ENCODE measurements at places on chromosomes 6 and 20.

DNA sequence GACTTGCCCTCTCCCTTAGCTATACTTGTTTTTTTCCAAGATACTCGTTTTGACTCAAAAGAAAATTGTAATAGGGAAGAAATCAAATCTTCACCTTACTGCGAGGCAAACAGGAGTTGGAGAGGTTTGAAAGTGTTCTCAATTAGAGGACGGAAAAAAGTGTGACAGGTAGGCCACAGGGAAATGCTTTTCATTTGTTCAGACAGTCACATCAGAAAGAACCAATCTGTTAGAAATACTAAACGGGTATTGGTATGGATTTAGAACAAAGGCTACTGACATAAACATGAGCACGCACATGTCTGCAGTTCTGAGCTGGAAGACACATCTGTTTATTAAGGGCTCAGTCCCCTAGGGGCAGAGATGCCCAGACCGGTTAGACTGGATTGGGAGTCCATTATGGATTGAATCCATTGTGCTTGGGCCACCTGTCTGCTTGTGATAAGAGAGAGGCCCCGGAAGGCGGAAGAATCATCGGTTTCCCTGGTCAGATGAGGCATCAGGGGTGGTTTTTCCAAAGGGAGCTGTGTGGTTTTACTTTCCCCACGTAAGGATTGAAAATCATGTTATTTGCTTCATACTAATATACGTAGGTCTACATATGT, 220.9 kb upstream of the MYLIP start:
- no peak for DNase-seq

DNA sequence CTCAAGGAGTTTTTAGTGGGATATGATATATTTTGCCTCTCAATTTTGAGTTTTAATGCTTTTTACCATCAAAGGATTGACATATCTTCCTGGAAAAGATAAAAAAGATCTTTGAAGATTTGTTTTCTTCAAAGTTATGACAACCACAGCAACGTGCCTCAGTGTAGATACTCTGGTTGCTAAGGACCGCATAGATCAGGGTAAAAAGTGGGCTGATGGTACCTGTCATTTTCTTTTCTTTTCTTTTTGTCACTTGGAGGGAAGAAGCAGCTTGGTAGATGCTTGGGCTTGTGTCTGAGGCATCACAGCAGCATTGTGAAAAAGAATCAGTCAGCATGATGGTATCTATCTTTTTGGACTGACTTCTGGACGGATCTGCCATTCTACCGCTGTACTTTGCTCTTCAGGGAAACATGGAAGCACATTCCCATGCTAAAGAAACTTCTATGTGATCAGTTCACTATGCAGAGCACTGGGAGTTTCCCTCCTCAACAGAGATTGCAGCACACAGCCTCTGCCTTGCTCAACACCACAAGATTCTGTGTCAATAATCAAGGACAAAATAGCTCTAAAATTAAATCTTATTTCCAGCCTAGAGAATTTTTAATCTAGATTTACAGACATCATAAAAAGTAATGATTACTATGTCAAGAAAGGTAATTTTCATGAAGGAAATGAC, 54.8 kb upstream of the SGK1 start:
- DNase-seq, result no peak

GRCh38 chr6:118280210-118280609, 267.9 kb upstream of the PLN start:
- no peak for DNase-seq

DNA sequence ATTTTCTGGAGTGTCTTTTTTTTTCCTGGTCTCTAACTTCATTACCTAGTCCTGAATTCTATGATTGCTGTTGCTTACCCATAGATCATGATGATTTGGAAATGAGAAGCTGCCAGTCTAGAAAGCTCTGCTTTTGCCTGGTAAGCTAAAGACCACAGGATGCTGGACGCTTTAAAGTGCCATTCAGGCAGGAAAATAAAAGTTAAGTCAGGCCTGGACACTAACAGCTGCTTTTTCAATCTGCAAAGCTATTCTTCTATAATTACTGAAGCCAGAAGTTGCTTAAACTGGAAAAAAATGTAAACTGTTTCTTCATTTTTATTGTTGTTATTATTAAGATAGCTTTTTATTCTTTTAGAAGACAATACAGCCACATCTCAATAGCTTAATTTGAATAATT, 129.8 kb upstream of the SPACA1 start:
- no peak for DNase-seq

DNA sequence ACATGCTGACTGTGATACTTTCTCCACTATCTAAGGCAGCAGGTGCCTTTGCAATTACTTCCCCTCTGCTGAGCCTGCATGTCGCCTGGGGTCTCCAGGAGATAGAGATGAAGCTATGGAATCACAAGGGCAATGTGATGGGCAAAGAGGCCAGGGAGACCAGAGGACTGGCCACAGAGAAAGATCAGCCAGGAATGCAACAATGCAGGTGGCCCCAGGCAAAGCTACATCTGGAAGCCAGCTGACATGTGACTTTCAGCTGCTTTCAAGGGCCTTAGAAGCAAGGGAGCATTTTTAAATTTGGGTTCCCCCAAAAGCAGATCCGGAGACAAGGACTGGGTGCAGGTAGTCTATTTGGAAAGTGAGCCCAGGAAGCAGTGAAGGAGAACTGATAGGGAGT, 107.9 kb upstream of the SRSF6 start:
- DNase-seq, result no peak

- no peak for DNase-seq
Measured at GRCh38 chr6:38684904-38685303, 18.0 kb downstream of the GLO1 start.

DNA sequence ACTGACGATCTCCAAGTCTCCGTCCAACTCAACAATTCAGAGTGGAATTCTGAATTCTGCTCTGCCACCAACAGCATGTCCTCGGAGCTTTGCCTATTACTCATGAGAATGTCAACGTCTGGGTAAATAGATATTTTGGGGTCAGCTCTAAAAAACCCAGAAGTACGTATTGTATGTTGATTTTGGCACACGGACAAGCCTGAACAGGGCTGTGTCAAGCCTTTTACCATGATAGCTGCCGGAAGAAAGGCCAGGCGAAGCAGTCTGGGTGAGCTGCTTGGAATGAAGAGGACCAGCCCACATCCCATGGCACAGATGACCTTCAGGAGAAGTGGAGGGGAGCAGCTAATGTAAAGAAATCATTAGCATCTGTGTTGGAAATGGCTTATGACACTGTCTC, 88.0 kb upstream of the JAG1 start:
- DNase-seq, result no peak

DNA sequence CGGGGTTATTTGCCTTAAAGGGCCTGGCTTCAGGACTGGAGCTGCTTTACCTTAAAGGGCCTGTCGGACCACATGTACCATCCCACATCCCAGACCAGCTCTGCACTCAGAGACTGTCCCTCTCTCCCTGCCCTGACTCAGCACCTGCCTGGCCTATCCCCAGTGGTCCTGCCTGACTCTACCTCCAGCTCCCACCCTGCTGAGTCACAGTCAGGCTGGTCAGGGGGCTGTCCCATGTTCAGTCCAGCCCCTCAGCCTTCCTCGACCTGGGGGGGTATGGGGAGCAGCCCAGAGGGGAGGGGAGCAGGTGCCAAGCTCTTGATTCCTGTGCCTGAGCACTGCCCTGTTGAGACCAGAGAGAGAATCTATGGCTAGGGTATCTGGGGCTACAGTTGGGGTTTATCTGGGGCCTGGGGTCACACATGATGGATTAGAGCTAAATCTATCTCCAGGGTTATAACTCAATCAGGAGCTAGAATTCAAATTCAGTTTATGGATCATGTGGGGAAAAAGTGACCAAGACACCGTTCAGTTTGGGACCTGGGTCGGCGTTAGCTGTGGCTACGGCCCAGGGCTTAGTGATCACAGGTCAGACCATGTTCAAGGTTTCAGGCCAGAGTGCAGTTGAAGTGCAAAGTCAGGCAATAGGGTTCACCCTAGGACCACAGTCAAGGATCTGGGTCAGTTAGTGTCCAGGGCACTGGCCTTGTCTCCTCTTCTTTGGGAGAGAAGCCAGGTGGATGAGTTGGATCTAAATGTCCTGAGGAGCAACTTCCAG, 9.4 kb upstream of the TRIB3 start:
- no peak for DNase-seq

GRCh38 chr6:143337201-143337949, 113.1 kb downstream of the ADAT2 start:
- no peak for DNase-seq

- DNase-seq, result no peak
Measured at GRCh38 chr6:14673201-14673600, 555.6 kb downstream of the CD83 start.
